ENCODE measurements at places on chromosomes 1 and 21.

DNA sequence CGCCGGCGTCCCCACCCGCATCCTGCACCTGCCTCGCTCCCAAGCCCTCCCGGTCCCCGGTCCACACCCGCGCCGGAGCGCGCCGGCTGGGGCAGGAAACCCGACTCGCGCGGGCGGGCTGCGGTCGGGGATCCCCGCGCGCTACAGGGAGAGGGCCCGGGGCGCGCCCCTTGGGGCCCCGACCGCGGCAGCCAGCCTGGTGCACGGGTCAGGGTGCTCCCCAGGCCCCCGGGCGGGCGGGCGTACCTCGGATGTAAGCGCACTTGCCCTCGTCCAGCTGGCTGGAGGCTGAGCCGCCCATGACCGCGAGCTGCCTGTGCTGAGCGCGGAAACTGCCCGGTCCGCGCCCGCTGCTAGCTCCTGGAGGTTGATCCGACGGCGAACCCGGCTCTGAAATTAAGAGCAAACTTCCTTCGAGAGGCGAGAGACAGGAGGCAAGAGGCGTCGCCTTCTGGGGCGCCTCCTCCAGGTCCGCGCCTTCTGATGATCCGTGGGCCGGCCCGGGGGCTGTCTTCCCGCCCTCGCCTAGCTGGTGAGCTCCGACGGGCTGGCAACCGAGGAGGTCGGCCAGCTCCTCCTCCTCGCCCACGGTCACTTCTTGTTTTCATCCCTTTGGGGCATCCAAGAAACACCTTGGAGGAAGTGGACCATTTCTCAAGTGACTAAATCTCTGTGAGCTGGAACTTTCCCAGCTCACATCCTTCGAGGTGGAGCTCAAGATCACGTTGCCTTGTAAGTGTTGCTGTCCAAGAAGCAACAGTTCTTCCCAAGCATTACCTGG is at the start of gene NIBAN1:
TSS of gene NIBAN1 (minus strand) at position 453 of the 781 bp plus-strand sequence. CDS start at position 301, 152 bp downstream.
- peak; percentile 71 for DNase-seq

GRCh38 chr1:208419746-208420420 is 175.7 kb upstream of the PLXNA2 start:
- no peak for DNase-seq

GRCh38 chr1:170318141-170318540 is 172.4 kb downstream of the NTMT2 start:
- no peak for DNase-seq

- DNase-seq: no peak
These were observed 653.4 kb downstream of the KIF26B start for GRCh38 chr1:245807954-245808719.

DNA sequence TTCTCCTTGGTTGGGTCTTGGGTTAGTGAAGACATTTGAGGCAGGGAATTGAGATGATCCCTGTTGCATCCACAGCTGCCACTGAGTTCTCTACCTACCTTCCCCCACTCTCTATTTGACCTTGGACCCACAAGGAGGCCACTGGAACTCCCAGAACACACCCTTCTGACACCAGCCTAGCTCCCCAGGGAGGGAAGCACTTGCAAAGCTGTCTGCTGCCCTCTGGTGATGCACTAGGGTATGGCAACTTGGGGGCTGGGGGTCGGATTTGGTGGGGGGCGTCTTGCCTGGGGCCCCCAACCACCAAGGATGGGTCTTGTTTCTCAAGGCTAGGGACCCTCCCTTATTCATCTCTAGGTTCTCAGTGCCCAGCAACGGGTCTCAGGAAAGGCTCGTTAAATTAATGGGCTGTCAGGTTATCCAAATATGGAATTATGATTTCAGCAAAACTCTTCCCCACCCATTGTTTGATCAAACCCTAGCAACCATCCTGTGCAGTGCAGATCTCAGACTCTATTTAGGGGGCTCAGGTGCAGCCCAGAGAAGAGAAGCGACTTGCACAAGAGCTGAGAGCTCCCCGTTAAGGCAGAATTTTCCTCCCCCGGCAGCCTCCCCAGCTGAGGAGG is 177.8 kb upstream of the KLHDC7A start:
- peak; percentile 8 for DNase-seq

GRCh38 chr1:247441606-247442005 is 16.3 kb downstream of the OR2B11 start:
- DNase-seq: no peak

DNA sequence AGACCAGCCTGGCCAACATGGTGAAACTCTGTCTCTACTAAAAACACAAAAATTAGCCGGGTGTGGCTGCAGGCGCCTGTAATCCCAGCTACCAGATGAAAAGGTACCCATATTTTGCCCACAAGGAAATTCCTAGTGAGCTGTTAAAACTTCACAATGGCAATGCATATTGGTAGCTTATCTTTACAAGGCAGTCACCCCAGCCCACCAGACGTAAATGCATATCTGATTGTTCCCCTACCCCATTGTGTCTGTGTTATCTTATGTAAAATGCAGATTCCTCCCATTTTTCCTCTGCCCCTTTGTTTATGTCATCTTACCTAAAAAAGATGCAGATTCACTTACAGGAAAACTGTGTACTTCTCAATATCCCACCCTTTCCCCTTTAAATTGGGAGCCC is 103.1 kb upstream of the SLC2A1 start:
- no peak for DNase-seq

- no peak for DNase-seq
These were observed 5.4 kb downstream of the MEAF6 start for GRCh38 chr1:37509181-37509580.

GRCh38 chr1:167093846-167094516 is at the start of gene STYXL2:
TSS of gene STYXL2 (plus strand) at chr1:167094075. CDS start at chr1:167094850, 775 bp downstream.
- DNase-seq: no peak

DNA sequence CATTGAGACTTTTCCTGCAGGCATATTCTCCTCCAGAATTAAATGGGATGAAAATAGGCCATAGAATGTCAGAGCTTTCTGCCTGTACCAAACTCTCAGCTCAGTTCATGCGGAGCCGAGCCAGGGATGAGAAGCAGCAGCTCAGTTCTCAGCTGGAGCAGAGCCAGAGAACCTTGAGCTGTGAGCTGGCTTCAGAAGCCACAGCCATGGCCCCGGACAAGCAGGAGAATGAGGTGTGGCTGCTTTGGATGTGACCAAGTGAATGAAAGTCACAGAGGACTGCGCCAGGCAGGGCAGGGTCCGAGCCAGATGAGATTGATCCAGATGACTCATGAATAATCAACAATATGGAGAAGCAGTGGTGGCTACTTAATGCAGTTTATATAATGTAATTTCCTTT is 633.8 kb downstream of the NCAM2 start:
- DNase-seq: no peak

DNA sequence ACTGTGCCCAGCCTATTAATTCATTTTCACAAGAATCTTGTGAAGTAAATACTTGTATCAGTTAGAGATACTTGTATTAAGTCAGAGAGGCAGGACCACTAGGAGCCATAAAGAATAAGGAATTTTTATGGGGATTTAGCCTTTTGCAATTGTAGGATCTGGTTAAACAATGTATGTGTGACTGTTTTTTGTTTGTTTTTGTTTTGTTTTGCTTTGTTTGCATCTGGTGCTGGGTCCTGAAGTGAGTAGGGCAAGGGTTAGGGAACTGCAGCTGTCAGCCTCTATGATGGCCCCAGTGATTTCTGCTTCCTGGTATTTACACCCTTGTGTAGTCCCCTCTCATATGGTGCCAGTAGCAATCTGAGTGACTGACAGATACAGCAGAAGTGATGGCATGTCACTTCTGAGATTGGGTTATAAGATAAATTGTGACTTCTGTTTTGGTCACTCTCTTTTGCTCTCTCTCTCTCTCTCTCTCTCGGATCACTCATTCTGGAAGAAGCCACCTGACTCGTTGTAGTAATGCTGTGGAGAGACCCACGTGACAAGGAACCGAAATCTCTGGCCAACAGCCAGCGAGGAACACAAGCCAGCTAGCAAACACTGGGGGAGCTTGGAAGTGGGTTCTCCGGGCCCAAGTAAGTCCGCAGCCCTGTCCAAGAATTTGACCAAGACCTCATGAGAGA is 96.2 kb upstream of the MARK1 start:
- DNase-seq: no peak

GRCh38 chr1:207993477-207994445 is 82.8 kb upstream of the CD34 start:
- DNase-seq: no peak

DNA sequence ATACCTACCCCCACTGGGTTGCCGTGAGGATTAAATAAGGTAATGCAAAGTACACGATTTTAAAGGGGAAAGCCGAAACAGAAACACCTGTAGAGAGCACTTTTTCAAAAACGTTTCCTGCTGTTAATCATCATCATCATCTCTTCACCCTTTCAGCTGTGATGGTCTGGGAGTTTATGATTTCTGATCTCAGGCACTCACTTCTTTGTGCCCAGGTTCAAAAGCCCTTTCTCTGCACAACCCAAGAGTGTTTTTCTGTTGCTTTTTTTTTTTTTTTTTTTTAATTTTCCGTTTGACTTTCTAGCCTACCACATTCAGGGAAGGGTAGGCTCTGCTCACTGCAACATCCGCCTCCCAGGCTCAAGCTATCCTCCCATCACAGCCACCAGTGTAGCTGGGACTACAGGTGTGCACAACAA is 936 bp upstream of the UBXN11 start:
- peak; percentile 64 for DNase-seq

DNA sequence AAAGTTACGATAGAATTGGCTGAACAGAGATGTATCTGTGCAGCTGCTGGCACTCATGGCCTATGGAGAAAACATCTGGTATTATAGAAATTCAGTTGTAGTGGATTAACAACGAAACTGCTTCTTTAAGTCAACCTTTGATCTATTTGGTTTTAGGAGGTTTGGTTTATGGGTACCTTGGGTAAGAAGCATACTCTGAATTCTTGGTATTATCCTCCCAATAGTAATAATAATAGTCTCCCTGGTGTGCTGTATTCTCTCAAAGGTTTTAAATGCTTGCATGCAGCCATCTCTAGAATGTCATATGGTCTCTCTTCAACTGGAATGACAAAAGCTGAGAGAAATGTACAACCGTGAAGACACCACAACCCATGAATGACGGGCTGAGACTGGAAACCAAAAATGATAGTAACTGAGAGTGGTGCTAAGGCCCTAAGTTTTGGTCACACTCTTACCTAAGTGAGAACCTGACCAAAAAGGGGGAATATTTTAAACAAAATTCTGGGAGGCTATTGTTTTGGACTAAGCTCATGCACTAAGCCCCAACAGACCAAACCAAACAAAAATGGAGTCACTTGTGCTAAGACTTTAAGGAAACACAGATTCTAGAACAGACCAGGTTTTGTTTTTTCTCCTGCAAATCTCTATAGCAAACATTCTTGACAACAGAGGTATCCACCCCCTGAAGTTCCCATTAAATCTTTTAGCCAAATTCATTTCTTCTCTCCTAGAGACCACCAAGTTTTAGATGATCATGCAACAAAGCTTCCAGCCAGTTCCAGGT is 17.6 kb upstream of the TMEM61 start:
- DNase-seq: no peak

DNA sequence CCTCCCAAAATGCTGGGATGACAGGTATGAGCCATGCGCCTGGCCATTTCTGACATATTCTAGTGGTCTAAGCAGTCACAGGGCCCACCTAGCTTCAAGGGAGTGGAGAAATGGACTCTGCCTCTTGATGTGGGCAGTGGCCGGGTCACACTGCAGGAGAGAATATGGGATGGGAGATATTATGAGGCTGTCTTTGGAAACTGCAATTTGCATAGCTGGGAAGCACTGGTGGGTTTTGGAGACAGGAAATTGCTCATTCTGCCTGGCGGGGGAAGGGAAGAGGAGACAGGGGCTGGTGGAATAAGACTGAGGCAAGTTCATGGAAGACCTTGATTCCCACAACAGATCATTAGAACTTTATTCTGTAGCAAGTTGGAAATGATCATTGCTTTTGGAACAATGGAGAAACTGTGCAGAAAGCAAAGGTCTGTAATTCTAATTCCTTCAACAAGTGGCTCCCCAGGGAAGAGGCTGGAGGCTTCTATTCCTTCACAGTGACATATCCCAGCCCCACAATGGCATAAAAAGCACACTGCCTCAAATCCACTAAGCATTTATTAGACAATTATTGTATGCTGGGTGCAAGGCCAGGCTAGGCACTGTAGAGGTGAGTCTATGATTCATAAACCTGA is 10.5 kb downstream of the NCMAP start:
- DNase-seq: no peak

GRCh38 chr1:172513479-172513878 is 19.5 kb upstream of the SUCO start:
- DNase-seq: no peak

- DNase-seq: no peak
These were observed 29.7 kb downstream of the UBE2T start for GRCh38 chr1:202311875-202312635.

DNA sequence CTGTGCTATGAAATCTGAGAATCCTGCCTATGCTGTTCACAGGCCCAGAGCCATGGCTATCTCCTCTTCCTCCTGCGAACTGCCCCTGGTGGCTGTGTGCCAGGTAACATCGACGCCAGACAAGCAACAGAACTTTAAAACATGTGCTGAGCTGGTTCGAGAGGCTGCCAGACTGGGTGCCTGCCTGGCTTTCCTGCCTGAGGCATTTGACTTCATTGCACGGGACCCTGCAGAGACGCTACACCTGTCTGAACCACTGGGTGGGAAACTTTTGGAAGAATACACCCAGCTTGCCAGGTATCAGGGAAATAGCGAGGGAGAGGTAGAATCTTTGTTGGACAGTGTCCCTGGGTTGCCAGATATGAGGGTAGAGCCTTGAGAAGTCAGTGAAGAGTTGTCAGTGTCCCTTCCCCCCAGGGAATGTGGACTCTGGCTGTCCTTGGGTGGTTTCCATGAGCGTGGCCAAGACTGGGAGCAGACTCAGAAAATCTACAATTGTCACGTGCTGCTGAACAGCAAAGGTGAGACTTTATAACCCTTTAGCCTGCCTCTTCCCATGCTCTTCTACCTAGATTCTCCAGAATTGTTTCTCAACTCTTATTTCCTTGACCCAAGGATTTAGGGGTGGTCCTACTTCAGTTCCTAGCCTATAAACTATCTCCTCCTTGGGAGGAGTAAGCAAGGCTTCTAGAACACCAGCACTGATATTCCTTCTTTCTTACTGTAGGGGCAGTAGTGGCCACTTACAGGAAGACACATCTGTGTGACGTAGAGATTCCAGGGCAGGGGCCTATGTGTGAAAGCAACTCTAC is 1.4 kb downstream of the NIT1 start:
- peak; percentile 66 for DNase-seq

DNA sequence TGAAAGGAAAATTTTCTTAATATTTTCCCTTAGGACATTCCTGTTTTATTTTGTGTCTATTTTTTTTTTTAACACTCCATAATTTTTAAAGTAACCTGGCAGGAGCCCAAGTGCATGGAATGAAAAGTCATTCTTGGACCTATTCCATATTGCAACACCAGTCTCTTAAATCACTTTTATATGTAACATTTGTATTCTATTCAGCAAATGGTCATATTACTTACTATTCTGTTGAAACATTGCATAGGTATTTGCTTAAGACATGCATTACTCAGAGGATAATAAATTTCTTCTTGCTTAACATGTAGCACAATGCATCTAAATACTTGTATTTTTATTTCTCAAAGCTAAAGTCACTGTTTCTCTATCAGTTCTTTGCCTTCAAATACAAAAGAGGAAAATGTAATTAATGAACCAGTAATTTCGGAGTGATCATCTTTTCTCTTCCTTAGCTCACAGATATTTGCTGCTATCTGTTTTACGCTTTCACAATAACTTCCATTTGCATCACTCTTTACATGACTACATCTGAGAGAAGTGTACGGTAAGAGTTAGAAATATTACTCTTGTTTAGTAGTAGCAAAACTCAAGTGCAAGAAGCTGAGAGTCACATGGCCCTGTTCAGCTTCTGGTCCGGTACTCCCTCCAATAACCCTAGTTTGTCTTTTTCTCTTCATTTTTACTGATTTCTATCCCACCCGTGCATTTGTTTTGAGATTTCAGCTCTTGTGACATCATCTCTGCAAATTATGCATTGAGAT is 394.8 kb downstream of the USP25 start:
- DNase-seq: no peak

GRCh38 chr1:54653036-54653435 is 11.4 kb downstream of the MROH7 start:
- no peak for DNase-seq
